ENCODE measurements at places on chromosomes 3 and 15.

DNA sequence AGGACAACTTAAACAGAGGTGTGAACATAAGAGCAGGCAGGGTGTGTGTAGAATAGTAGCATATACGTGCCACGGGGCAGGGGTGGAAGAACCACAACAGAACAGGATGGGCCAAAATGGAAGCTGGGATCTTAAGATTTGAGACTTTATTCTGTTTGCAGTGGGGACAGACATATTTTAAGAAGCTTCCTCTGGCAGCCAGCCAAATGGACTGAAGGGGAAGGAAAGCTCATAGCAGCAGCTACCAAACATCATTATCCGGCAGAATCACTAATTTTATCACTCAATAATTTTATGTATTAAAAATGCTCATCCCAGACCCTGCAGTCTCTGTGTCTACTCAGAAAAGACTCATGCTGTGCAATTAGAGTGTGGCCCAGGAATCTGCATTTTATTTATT, 130.9 kb upstream of the CTDSPL start:
- DNase-seq, result no peak

- no peak for DNase-seq
Observed at GRCh38 chr3:96069065-96069464, 745.3 kb upstream of the EPHA6 start.

GRCh38 chr15:83733206-83733605, 79.3 kb downstream of the ADAMTSL3 start:
- DNase-seq, result no peak

DNA sequence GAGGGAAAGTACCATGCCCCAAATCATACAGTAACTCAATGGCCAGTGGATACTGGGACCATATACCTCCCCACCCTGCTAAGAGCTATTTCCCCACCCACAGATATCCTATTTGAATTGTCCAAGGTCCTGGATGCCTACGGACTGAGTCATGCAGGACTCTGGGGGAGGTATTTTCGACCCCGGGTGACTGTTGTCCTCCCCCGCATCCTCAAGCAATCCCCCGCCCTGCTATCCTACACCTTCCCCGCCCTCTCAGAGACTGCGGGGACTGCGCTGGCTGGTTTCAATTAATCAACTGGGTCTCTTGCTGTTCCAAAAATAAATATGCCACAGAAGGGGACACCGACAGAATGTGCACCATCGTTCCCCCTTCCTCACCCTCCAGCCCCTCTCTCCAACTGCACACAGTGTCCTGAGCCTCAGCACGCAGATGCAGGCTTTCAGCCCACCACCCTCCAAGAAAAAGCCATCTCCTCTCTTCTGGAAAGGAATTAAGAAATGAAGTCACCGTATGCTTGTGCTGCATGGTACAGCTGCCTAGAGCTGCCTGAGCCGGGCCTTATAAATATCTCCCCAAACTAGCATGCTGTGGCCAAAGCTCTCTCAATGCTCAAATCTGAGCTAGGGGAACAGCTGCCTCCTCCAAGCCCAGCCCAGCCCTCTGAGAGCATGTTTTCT, 8.1 kb downstream of the CAV3 start:
- no peak for DNase-seq

DNA sequence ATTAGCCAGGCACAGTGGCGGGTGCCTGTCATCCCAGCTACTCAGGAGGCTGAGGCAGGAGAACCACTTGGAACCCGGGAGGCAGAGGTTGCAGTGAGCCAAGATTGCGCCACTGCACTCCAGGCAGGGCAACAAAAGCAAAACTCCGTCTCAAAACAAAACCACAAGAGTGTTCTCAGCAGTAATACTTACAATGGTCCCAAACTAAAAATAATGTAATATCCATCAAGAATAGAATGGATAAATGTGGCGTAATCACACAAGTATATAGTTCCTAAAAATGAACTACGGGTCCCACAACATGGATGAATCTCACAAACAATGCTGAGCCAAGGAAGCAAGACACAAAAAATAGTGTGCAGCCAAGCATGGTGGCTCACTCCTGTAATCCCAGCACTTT, 39.2 kb downstream of the STAG1 start:
- DNase-seq, result no peak

- DNase-seq, result no peak
Observed at GRCh38 chr15:97995881-97996603, 35.5 kb downstream of the ARRDC4 start.

DNA sequence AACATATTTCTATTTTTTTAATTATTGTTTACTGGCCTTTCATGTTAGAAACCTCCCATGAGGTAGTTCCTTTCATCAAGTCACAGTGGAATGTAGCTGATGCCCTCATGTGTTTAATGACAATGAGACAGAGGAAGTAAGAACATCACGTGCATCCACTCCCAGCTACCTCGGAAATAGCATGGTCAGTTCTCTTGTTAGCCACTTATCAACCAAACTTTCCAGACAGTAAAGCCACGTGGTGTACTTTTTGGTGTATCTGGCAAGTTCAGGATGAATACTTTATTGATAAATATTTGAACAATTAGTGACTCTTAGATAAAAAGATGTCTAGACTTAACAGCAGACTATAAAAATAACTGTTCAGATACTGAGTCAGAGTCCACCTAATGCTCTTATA, 781.7 kb downstream of the MECOM start:
- no peak for DNase-seq

DNA sequence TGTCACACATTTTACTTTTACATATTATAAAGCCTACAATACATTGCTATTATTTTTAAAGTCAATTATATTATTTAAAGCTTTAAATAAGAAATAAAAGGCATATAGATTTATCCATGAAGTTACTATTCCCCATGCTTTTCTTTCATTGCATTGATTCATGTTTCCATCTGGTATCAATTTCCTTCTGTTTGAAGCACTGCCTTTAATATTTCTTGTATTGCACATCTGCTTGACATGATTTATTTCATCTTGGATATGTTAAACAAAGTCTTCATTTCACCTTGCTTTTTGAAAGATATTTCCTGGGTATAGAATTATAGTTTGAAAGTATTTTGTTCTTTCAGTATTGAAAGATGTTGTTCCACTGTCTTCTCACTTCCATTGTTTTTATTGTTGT, 174.3 kb upstream of the MBNL1 start:
- no peak for DNase-seq

DNA sequence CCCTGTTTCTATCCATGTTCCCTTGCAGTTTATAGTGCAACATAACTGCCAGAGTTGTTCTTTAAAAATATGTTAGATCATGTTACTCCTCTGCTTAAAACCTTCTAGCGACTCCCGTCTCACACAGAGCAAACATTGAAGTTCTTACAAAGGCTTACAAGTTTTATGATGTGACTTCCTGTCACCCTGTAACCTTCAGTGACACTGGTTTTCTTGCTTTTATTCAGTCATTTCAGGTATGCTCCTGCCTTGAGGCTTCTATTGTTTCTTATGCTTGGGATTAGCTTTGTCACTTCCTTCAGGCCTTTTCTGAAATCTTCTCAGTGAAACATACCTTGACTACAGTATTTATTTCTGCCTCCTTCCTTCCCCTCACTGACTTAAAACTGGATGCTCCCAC, 252.1 kb downstream of the DOCK3 start:
- DNase-seq, result no peak

GRCh38 chr3:81968658-81969057, 207.2 kb upstream of the GBE1 start:
- no peak for DNase-seq

GRCh38 chr3:126508564-126508964, 9.0 kb downstream of the UROC1 start:
- no peak for DNase-seq

DNA sequence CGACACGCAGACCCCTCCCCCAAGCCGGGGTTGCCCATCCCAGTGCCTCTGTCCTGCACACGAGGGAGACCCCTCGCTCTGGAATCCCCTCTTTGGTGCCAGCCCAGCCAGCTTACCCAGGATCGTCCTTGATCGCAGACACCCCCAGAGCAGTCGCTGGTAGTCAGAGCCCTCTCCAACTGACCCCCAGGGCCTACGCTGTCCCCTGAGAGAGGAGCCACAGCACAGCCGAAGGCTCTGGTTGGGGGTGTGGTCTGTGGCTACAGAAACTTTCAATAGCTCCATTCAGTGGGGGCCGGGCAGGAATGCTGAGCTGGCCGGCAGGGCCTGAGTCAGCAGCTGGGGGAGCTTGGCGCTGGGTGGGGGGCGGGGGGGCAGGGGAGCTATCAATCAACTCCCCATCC, at the start of gene LCTL:
TSS of gene LCTL (minus strand) at position 258 of the 404 bp plus-strand sequence. CDS start 633 bp downstream, outside the sequence.
- DNase-seq, result no peak

GRCh38 chr3:127354761-127355160, 66.9 kb upstream of the PRR20G start:
- DNase-seq, result no peak

DNA sequence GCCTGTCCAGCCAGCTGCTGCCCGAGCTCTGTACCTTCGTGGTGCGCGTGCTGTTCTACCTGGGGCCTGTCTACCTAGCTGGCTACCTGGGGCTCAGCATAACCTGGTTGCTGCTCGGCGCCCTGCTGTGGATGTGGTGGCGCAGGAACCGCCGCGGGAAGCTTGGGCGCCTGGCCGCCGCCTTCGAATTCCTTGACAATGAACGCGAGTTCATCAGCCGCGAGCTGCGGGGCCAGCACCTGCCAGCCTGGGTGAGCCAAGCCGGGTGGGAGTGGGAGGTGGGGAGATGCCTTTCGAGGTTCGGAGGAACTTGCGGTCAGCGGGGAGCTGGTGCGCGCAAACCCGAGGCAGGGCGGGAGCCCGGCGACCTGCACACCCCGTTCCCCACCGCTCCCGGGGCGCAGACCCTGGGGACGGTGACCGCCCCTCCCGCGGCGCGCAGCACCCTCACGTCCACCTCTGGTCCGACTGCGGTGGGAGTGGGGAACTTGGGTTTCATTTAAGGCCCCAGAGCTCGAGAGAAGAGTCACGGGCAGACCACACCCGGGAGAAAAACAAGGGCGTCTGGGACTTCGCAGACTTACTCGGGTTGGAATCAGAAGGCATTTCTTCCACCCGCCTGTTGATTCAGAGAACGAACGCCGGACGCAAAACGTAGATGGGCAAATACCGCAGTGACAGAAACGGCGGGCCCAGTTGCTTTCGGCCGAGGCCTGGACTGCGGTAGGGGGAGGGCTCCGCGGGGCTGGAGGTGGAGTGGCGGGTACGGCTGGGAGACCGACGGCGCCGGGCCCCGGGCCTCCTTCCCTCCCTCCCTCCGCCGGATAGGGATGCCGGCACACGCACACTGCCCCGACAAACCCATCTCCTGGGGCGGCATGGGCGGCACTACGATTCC, 708 bp downstream of the ESYT3 start:
- no peak for DNase-seq

DNA sequence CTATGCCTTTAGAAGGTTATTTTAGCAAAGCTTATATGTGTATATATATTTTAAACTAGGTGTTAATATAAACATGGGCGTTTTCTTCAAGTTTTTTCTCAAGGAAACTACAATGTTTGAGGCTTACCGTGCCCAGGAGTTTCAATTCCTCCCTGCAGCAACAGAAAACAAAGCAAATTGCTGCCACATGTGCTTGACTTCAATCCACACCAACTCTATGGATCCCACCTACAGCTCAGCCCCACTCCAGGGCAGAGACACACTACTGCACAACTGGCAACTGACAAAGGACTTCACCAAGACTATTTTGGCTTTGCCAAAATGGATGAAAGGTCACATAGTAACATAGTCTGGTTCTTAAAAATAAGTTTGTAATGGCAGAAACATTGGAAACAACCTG, 346.6 kb downstream of the ERC2 start:
- no peak for DNase-seq

DNA sequence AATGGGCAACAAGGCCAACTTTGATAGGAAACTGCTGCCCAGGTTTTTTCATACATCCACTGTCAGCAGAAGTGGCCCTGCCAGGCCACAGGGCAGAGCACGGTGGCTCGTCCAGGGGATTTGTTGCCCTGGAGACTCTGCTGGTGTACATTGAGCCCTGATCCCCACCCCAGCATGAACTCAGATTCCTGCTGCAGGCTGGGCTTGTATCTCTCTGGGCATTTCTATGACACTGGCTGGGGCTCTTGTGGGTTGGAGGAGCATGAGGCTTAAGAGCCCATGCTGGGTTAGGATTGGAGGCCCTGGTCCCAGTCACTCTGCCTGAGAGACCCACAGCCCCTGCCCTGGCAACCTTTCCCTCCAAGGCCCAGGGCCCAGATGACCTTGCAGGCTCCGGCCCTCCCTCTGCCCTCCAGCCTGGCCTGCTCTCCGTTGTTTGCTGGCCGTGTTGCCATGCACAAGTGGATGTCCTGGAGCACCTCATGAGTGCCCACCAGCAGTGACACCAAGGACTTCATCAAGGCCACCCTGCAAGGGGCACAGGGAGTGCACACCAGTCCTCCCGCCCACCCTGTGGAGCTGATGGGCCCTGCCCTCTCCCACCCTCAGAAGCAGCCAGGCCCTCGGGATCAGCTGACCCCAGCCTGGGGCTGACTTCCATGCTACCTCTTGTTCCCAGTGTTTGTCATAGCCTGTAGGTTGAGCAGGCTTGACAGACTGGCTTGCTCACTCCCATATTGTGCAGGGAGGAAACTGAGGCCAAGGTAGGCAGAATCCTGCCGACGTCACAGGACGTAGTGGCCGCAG, 58.2 kb downstream of the ZNF445 start:
- no peak for DNase-seq

All from T-helper 1 cell (primary cell).